Karpas-422 (cell line): ENCODE measurements at places on chromosomes 3 and 15. TPM values are rescaled to one million over a fixed set of nuclear protein-coding genes. Genes with fewer than 3 reads are reported as not detected.

Gene IL17RC
- 0.54 and 2.5 TPM in 2 replicates for total RNA-seq

GRCh38 chr3:37395286-37395685 lies 220.9 kb upstream of the LRRFIP2 start:
- no peak overlapping the region for H3K27ac ChIP-seq
- no peaks in the 10 kb centered on the region for H3K4me1 ChIP-seq
- DNase-seq, result no peak
- no peak overlapping the region for H3K4me3 ChIP-seq

- no peak overlapping the region for H3K27ac ChIP-seq
- H3K4me1 ChIP-seq, result peaks cover 3% of the 10 kb centered on the region
- DNase-seq, result peak; percentile 93
- H3K27me3 ChIP-seq, result no peaks in the 10 kb centered on the region
- no peak overlapping the region for H3K4me3 ChIP-seq
Observed at GRCh38 chr15:43903864-43904290, 77.1 kb downstream of the WDR76 start.

DNA sequence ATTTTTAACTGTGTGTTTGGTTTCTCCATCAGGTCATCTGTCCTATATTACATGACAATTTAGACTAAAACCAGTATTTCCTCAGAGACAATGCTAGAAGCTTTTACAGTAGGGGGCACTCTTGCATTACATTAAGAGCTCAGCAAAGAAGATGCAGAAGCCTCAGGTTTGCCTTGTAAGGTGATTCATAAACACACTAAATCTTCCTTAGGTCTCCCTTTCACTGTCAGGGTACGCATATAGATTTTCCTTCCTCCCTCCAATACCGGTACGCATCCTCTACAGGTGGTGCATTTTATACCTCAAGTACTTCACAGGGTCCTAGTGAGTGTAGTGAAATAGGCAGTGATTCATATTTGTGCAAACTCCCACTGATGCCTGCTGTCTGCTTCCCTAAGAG lies 46.5 kb downstream of the CD86 start:
- H3K27me3 ChIP-seq, result no peaks in the 10 kb centered on the region
- no peak overlapping the region for H3K27ac ChIP-seq
- peak; percentile 90 for DNase-seq
- peaks cover 28% of the 10 kb centered on the region for H3K4me1 ChIP-seq
- H3K36me3 ChIP-seq, result no peaks in the 10 kb centered on the region

DNA sequence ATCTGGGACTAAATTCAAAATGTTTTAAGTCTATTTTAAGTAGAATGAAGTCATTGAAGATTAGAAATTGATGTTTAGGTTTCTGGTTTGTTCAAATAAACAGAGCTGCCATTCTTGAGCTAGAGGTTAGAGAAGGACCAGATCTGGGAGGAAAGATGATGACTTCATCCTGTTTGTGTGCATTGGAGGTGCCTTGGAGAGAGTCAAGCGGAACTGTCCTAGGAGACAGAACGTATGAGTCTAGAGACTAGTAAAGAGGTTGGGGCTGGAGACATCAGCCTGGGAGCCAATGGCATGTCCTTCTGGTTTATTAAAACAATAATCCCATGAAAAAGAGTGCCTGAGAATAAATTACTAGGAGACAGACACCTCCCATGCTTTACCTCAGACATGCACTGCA lies 303.4 kb downstream of the KBTBD8 start:
- H3K27ac ChIP-seq, result no peak overlapping the region
- no peaks in the 10 kb centered on the region for H3K4me1 ChIP-seq
- no peak for DNase-seq

- no peaks in the 10 kb centered on the region for H3K36me3 ChIP-seq
- H3K27ac ChIP-seq, result no peak overlapping the region
- H3K4me3 ChIP-seq, result no peak overlapping the region; the same call in 1 of the 2 replicates
- peaks cover 22% of the 10 kb centered on the region for H3K4me1 ChIP-seq
- no peak for DNase-seq
Observed at GRCh38 chr15:40054855-40055575, 16.0 kb upstream of the SRP14 start.

- peak overlapping the region; percentile 11; the same call in 1 of the 2 replicates for H3K4me3 ChIP-seq
- no peaks in the 10 kb centered on the region for H3K36me3 ChIP-seq
- no peak for DNase-seq
Observed at GRCh38 chr3:55615039-55615693, 128.1 kb upstream of the WNT5A start.

DNA sequence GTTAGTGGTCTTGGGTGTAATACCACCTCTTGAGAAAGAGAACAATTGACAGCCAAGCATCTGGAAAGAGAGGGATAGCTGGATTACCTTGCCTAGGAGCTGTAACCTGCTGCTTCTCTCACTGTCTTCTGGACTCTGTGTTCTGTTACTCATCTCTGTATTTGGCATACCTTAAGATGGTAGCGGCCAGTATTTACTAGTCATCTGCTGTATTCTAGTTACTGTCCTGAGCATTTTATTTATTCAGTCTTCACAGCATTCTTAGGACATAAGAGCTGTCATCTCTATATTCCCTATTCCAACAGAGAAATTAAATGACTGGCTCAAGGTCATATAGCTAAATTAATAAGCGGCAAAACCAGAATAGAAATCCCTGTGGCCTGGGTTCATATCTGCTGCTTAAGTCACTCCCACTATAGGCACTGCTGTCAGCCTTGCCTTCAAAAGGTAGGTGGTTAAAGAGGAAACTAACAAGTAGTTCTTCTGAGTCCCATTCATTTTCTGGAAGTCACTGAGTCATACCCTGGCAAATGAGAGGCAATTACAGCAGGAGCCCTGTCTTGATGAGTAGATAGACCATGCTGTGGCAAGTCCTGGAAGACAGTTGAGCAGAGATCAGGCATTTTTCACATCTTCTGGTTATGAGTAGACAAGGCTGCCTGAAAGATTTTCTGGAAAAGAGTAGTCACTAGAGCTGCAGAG lies 68.2 kb downstream of the RAB7A start:
- peaks cover 33% of the 10 kb centered on the region for H3K4me1 ChIP-seq
- peaks cover 22% of the 10 kb centered on the region for H3K36me3 ChIP-seq
- H3K27me3 ChIP-seq, result no peaks in the 10 kb centered on the region
- peak overlapping the region; percentile 27; the same call in 1 of the 2 replicates for H3K27ac ChIP-seq

GRCh38 chr3:51378726-51379125 lies 6.4 kb upstream of the MANF start:
- H3K36me3 ChIP-seq, result no peaks in the 10 kb centered on the region
- peaks cover 7% of the 10 kb centered on the region for H3K4me1 ChIP-seq
- H3K27me3 ChIP-seq, result no peaks in the 10 kb centered on the region
- no peak overlapping the region for H3K4me3 ChIP-seq
- H3K27ac ChIP-seq, result no peak overlapping the region

DNA sequence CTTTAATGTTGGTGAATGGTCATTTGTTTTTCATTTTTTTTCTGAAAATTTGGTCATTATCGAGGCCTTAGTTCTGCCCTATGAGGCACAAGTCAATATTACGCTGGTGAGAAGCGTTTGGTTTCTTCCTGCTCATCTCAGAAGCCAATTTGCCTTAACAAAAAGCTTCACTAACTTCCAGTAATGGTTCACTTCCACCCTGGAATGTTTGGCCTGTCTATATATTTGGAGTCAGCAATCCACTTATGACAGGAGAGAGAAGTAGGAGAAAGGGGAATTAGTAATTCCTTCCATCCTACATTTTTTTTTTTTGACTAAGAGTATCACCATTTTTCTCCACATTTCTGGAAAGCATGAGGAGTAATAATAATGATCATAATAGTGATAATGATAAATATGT lies 124.4 kb downstream of the DIPK2A start:
- no peak overlapping the region for H3K27ac ChIP-seq
- H3K36me3 ChIP-seq, result no peaks in the 10 kb centered on the region
- H3K4me1 ChIP-seq, result no peaks in the 10 kb centered on the region
- no peaks in the 10 kb centered on the region for H3K27me3 ChIP-seq

DNA sequence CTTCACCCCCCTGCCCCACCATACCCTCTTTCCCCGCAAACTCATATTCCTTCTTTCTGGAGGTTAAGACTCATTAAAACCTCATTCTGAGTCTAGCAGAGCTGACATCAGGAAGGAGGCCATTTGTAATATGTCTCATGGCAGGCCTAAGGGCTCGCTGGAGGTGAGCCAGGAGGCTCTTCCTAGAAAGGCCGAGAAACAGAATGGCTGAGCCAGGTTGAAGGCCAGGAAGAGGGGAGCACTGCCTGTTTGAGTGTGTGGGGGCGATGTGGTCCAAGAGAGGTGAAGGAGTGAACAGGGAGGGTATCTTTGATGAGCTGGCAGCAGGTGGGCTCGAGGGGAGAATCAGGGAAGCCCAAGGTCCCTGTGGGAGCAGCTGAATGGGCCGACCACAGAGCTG lies 317.3 kb downstream of the TLE3 start:
- no peak overlapping the region for H3K4me3 ChIP-seq
- no peak for DNase-seq
- H3K4me1 ChIP-seq, result peaks cover 14% of the 10 kb centered on the region
- no peak overlapping the region for H3K27ac ChIP-seq
- H3K36me3 ChIP-seq, result no peaks in the 10 kb centered on the region

- H3K36me3 ChIP-seq, result peaks cover 32% of the 10 kb centered on the region; the same call in 1 of the 2 replicates
- peaks cover 8% of the 10 kb centered on the region; the same call in 1 of the 2 replicates for H3K4me1 ChIP-seq
- no peak for DNase-seq
- no peaks in the 10 kb centered on the region for H3K27me3 ChIP-seq
- H3K27ac ChIP-seq, result no peak overlapping the region
- no peak overlapping the region for H3K4me3 ChIP-seq
Observed at GRCh38 chr3:88132894-88133293, 16.9 kb upstream of the C3orf38 start.

DNA sequence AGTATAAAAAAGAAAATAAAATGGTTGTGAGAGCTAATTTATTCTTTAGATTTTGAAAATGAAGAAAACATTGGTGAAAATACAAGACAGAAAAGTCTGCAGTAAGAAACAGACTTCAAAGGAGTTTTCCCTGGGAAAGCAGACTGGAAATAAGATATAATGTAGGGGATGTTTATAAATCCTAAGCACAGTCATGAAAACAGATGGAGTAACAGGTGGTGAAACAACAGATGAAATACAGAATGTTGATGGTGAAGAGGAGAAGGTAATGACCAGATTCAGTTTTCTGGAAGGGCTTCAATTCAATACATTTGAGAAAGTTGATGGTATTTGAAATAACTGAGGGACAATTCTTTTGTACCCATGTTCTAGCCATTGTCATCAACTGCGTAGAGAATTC lies 353.9 kb downstream of the CHL1 start:
- no peaks in the 10 kb centered on the region for H3K27me3 ChIP-seq
- no peak overlapping the region for H3K4me3 ChIP-seq
- H3K27ac ChIP-seq, result no peak overlapping the region
- DNase-seq, result no peak
- no peaks in the 10 kb centered on the region for H3K4me1 ChIP-seq
- H3K36me3 ChIP-seq, result no peaks in the 10 kb centered on the region

DNA sequence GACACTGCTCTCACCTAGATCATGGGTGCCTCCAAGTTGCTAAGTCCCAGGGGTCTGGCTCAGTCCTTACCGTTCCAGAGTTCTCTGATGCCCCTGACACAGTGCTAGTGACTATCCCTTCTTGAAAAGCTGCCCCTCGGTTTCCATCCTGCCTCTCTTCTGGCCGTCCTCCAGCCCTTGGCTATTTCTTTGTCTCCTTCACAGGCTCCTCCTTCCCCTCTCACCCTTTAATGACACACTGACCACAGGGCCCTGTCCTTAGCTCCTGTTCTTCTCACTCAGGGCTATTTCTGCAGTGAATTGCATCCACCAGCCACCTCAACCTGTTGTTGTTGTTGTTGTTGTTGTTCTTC lies 31.1 kb downstream of the SLC28A1 start:
- H3K27me3 ChIP-seq, result no peaks in the 10 kb centered on the region
- peaks cover 8% of the 10 kb centered on the region; the same call in 1 of the 2 replicates for H3K4me1 ChIP-seq
- DNase-seq, result no peak

- no peaks in the 10 kb centered on the region for H3K27me3 ChIP-seq
- DNase-seq, result no peak
- no peak overlapping the region for H3K27ac ChIP-seq
Observed at GRCh38 chr3:19734453-19734852, 199.6 kb downstream of the EFHB start.

- no peak overlapping the region for H3K4me3 ChIP-seq
- no peak for DNase-seq
- no peaks in the 10 kb centered on the region for H3K36me3 ChIP-seq
- no peak overlapping the region for H3K27ac ChIP-seq
- H3K27me3 ChIP-seq, result no peaks in the 10 kb centered on the region
- H3K4me1 ChIP-seq, result peaks cover 9% of the 10 kb centered on the region
Observed at GRCh38 chr3:107436029-107436428, 58.8 kb downstream of the CCDC54 start.

- no peaks in the 10 kb centered on the region for H3K27me3 ChIP-seq
- H3K27ac ChIP-seq, result no peak overlapping the region
- no peak overlapping the region for H3K4me3 ChIP-seq
- no peak for DNase-seq
- no peaks in the 10 kb centered on the region for H3K36me3 ChIP-seq
Observed at GRCh38 chr3:19559724-19560442, 374.1 kb downstream of the EFHB start.

DNA sequence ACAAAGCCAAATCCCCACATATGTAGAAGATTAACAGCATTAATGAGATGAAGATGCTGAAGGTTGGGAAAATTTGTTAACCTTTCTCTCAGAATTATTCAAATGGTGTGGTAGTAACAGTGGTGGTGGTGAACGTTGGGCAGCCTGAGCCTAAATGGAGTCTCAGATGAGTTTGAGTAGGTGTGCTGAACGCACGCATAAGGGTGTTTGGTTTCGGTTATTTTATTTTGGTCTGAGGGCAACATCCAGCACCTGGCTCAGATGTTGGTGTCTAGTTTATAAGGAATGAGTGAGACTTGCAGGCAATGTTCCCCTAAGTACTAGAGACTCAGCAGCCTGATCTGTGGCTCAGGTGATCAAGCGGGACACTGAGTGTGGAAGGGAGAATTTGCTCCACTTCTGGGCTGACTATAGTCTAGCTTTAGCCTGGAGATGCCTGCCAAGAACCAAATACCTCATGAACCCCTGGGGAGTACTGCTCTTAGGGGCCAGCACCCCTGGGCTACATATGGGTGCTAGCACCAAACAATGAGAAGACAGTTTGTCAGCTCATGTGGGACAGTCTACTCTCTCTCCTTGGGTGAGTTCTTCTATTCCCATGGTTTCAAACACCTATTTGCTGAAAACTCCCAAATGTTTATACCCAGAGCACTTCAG lies 39.5 kb upstream of the ATP2C1 start:
- no peaks in the 10 kb centered on the region for H3K27me3 ChIP-seq
- no peak overlapping the region for H3K4me3 ChIP-seq
- H3K4me1 ChIP-seq, result peaks cover 10% of the 10 kb centered on the region
- no peaks in the 10 kb centered on the region for H3K36me3 ChIP-seq

GRCh38 chr15:33846862-33847261 lies 121.4 kb upstream of the CHRM5 start:
- H3K4me3 ChIP-seq, result no peak overlapping the region
- DNase-seq, result no peak
- H3K36me3 ChIP-seq, result no peaks in the 10 kb centered on the region
- no peaks in the 10 kb centered on the region for H3K4me1 ChIP-seq
- no peak overlapping the region for H3K27ac ChIP-seq

DNA sequence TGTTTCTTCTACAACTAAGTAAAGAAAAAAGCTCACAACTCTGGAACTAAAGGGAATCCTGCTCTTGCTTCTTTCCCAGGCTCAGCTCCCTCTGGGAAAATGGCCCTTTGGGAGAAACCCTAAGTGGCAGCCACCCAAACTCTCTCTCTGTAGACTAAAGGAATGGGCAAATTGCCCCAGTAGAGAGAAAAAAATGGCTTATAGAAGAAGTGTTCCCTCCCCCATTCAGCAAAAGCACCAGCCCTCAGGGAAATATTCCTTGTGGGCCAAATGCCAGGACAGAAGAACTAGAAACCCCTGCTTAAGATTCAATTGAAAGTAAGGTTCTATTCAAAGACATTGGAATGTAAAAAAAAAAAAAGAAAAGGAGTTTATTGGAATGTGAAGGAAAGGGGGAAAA lies 603.7 kb upstream of the ALCAM start:
- H3K36me3 ChIP-seq, result no peaks in the 10 kb centered on the region
- no peaks in the 10 kb centered on the region for H3K4me1 ChIP-seq
- H3K4me3 ChIP-seq, result no peak overlapping the region
- no peak overlapping the region for H3K27ac ChIP-seq
